ENCODE measurements at places on chromosomes 11 and 22. TPM values are rescaled to one million over a fixed set of nuclear protein-coding genes. Genes with fewer than 3 reads are reported as not detected.
A peak's percentile ranks its signal among the peaks of the same experiment; 100 is the strongest.

Gene NLRP10
- not detected for total RNA-seq

Gene JHY
- total RNA-seq = 11.0 TPM

Gene CECR2
- 14.5 TPM for total RNA-seq

Gene MADD
- total RNA-seq = 48.9 TPM

DNA sequence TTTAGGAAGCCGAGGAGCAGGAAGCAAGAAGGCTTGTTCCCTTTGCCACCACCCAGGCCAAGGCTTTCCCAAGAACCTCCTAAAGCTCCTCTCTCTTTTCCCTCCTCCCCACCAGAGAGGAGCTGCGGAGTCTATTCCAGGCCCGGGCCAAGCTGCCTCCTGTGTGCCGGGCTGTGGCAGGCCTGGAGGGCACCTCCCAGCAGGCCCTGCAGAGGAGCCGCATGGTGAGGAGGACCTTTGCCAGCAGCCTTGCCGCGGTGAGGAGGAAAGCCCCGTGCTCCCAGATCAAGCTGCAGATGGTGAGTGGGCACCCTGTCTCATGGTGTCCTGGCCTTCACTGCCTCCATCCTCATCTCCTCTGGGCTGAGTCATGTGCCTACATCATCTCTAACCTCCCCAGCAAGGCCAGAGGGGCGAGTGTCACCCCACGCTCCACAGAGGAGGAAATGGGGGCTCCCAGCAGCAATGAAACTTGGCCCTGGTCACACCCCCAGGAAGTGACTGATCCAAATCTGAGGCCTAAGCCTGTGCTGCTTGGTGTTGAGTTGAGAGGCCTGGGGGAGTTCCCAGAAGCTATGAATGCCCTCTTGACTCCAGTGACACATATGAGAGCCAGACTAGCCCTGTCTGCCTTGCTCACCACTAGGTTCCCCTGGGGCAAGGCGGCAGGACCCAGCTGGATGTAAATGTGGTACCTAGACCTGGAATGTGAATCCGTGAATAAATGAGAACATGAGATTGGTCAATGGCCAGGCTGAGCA, 104.2 kb downstream of the MYO18B start:
- no peaks in the 10 kb centered on the region for H3K4me1 ChIP-seq
- no peak overlapping the region for H3K4me3 ChIP-seq
- no peaks in the 10 kb centered on the region for H3K36me3 ChIP-seq
- DNase-seq = no peak
- no peaks in the 10 kb centered on the region for H3K27me3 ChIP-seq

- no peaks in the 10 kb centered on the region for H3K36me3 ChIP-seq
- no peaks in the 10 kb centered on the region for H3K27me3 ChIP-seq
- DNase-seq = no peak
- no peak overlapping the region for H3K27ac ChIP-seq
- H3K4me1 ChIP-seq = no peaks in the 10 kb centered on the region
- no peak overlapping the region for H3K4me3 ChIP-seq
Observed at GRCh38 chr11:38547462-38547861, 1949.4 kb upstream of the RAG2 start.

Gene AHNAK
- total RNA-seq = 707 TPM

- no peak overlapping the region for H3K4me3 ChIP-seq
- no peak for DNase-seq
- H3K36me3 ChIP-seq = no peaks in the 10 kb centered on the region
- peaks cover 4% of the 10 kb centered on the region for H3K4me1 ChIP-seq
Observed at GRCh38 chr11:32055861-32056260, 35.0 kb upstream of the RCN1 start.

GRCh38 chr11:69320756-69321741, 27.1 kb downstream of the MYEOV start:
- no peaks in the 10 kb centered on the region for H3K27me3 ChIP-seq
- H3K36me3 ChIP-seq = no peaks in the 10 kb centered on the region
- no peak overlapping the region for H3K27ac ChIP-seq

GRCh38 chr11:62137276-62137861, 13.6 kb downstream of the INCENP start:
- H3K4me1 ChIP-seq = no peaks in the 10 kb centered on the region
- H3K36me3 ChIP-seq = no peaks in the 10 kb centered on the region
- no peak overlapping the region for H3K4me3 ChIP-seq
- H3K27ac ChIP-seq = no peak overlapping the region
- no peak for DNase-seq

Gene CARD16
- 31.6 TPM for total RNA-seq

Gene CRYAB
- total RNA-seq = 12.0 TPM

- no peak overlapping the region for H3K27ac ChIP-seq
- peaks cover 13% of the 10 kb centered on the region for H3K4me1 ChIP-seq
Observed at GRCh38 chr11:132471466-132471865, 1060.8 kb downstream of the OPCML start.

DNA sequence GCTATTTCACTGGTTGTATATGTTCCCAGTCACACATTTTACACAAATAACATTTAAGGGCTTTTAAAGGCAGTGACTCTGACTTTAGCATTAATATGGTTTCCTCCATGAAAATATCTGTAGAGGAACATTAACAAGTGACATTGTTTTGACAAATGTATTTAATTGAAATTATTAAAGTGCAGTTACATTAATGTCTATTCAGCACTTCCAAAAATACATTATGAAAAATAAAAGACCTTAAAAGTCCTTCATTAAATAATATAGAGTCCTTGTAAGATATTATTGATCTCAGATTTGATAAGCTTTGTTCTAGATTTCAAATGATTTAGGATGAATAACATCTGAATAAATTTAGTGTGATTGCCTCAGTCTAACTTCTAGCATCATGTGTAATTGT, 951.9 kb upstream of the CHORDC1 start:
- H3K4me3 ChIP-seq = no peak overlapping the region
- H3K27me3 ChIP-seq = no peaks in the 10 kb centered on the region
- H3K4me1 ChIP-seq = no peaks in the 10 kb centered on the region
- no peaks in the 10 kb centered on the region for H3K36me3 ChIP-seq
- no peak for DNase-seq

DNA sequence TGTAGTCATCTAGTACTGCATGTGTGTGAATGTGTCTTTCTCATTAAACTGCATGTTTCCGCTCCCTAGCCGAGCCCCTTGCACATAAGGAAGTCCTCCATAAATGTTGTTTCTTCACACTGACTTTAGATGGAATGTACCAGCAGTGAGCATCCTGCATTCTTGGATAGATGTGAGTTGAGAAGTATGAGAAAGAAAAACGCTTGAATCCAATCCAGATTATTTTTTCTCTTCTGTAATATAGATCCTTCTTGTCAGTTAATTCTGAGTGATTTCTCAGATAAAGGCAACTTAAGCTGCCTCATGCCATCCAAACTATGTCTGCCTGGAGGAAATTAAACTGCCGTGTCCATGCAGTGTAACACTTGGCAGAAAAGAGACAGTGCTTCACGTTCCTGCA, 268.1 kb upstream of the ISX start:
- no peaks in the 10 kb centered on the region for H3K36me3 ChIP-seq
- H3K27ac ChIP-seq = no peak overlapping the region
- H3K4me1 ChIP-seq = no peaks in the 10 kb centered on the region

- no peaks in the 10 kb centered on the region for H3K36me3 ChIP-seq
- no peak for DNase-seq
- no peak overlapping the region for H3K27ac ChIP-seq
- no peaks in the 10 kb centered on the region for H3K4me1 ChIP-seq
- H3K27me3 ChIP-seq = no peaks in the 10 kb centered on the region
Observed at GRCh38 chr22:30459181-30460052, 12.4 kb downstream of the SEC14L3 start.

Gene POLD3
- total RNA-seq = 21.1 TPM

Gene ROBO4
- total RNA-seq = 51.7 TPM

DNA sequence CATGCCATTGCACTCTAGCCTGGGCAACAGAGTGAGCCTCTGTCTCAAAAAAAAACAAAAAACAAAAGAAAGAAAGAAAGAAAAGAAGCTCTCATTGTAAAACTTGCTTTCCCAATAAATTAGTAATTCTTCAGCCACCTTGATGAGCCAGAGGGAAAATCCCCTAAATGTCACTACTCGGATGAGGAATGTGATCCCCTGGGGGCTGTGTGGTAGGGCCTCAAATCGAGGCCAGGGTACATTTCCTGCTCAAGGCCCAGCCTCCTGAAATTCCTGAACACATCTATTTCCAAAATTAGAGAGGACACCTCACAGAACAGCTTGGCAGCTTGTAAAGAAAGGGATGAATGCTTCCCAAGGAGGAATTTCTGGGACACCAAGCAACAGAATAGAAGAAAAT, 147.1 kb upstream of the SESN3 start:
- H3K4me3 ChIP-seq = no peak overlapping the region
- H3K4me1 ChIP-seq = no peaks in the 10 kb centered on the region
- no peak overlapping the region for H3K27ac ChIP-seq
- no peaks in the 10 kb centered on the region for H3K27me3 ChIP-seq

DNA sequence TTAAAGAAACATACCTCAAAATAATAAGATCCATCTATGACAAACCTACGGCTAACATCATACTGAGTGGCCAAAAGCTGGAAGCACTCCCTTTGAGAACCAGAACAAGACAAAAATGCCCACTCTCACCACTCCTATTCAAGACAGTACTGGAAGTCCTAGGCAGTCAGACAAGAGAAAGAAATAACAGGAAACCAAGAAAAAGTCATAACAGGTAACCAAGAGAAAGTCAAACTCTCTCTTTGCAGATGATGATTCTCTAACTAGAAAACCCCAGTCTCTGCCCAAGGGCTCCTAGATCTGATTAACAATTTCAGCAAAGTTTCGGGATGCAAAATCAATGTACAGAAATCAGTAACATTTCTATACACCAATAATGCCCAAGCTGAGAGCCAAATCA, 35.6 kb downstream of the TMEM123 start:
- no peak overlapping the region for H3K4me3 ChIP-seq
- DNase-seq = no peak
- no peaks in the 10 kb centered on the region for H3K4me1 ChIP-seq
- peaks cover 3% of the 10 kb centered on the region for H3K36me3 ChIP-seq
- H3K27me3 ChIP-seq = no peaks in the 10 kb centered on the region

GRCh38 chr11:80261776-80262175, 820.9 kb upstream of the TENM4 start:
- no peak overlapping the region for H3K27ac ChIP-seq
- no peaks in the 10 kb centered on the region for H3K4me1 ChIP-seq
- no peaks in the 10 kb centered on the region for H3K27me3 ChIP-seq
- H3K4me3 ChIP-seq = no peak overlapping the region
- H3K36me3 ChIP-seq = no peaks in the 10 kb centered on the region
- DNase-seq = no peak

- H3K27me3 ChIP-seq = no peaks in the 10 kb centered on the region
- no peak overlapping the region for H3K27ac ChIP-seq
- no peak overlapping the region for H3K4me3 ChIP-seq
- no peak for DNase-seq
Observed at GRCh38 chr11:130774703-130775102, 141.6 kb downstream of the SNX19 start.

Gene GPHA2
- total RNA-seq = not detected

Gene KRTAP5-2
- not detected for total RNA-seq

DNA sequence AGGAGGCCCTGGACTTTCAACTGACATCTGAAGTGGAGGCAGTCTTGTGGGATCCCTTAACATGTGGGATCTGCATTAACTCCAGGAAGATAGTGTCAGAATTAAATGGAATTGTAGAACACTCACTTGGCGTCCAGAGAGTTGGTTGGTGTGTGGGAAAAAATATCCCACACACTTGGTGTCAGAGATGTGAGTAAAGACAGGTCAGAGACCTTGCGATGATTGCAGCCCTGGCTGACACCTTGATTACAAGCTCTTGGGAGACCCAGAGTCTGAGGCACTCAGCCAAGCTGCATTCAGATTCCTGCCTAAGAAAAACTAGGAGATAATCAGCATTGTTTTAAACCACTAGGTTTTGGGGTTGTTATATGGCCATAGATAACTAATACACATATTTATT, 7.2 kb upstream of the TPCN2 start:
- H3K36me3 ChIP-seq = no peaks in the 10 kb centered on the region
- H3K4me1 ChIP-seq = peaks cover 7% of the 10 kb centered on the region
- no peaks in the 10 kb centered on the region for H3K27me3 ChIP-seq

DNA sequence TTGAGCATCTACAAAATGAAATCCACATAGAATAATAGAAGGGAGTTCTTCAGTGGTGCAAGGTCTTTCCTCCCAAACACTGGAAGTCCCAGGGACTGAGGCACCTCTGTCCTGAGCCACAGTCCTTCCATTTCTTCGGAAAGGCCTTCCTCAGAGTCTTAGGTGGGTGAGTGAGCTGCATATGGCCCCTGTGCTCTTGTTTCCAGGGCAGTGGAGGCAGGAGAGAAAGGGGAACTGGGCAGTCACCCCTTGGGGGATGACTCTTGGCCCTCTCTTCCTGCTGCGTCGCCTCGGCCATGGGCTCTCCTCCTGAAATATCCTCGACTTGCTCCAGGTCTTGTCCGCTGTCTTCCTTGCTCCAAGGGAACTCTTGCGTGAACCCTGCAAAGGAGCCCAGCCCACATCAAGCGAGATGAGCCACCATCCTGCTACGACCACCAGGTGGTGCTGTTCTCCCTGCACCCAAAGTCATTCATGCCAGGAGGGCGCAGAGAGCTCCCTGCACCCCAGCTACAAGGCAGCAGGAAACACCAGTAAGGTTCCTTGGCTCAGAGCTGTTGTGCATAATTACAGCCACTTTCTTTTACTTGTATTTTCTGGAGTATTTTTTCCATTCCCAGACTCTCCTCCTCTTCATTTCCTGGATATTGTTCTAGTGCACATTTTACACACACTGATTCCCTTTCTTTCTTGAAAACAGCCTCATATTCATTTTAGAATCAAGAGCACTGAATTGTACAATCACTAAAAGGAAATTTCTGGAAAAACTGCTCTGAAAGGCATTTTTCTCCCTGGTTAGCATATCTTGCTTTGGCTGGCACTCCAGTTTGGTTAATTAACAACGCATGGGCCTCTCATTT, 397.8 kb downstream of the OPCML start:
- H3K27ac ChIP-seq = no peak overlapping the region
- H3K4me3 ChIP-seq = no peak overlapping the region
- no peaks in the 10 kb centered on the region for H3K36me3 ChIP-seq
- peak; percentile 76 for DNase-seq
- H3K4me1 ChIP-seq = peaks cover 6% of the 10 kb centered on the region

- peaks cover 36% of the 10 kb centered on the region for H3K4me1 ChIP-seq
- DNase-seq = no peak
- H3K4me3 ChIP-seq = no peak overlapping the region
- no peaks in the 10 kb centered on the region for H3K27me3 ChIP-seq
Observed at GRCh38 chr11:125258291-125259032, 93.9 kb downstream of the PKNOX2 start.

GRCh38 chr22:47201996-47202818, 439.8 kb downstream of the TBC1D22A start:
- no peak overlapping the region for H3K4me3 ChIP-seq
- peaks cover 2% of the 10 kb centered on the region for H3K4me1 ChIP-seq
- H3K27me3 ChIP-seq = no peaks in the 10 kb centered on the region
- no peak overlapping the region for H3K27ac ChIP-seq

GRCh38 chr11:119832202-119832935, 103.4 kb upstream of the NECTIN1 start:
- H3K27ac ChIP-seq = no peak overlapping the region
- H3K4me3 ChIP-seq = no peak overlapping the region
- DNase-seq = peak; percentile 64
- no peaks in the 10 kb centered on the region for H3K27me3 ChIP-seq
- no peaks in the 10 kb centered on the region for H3K36me3 ChIP-seq

- H3K4me3 ChIP-seq = no peak overlapping the region
- H3K27me3 ChIP-seq = no peaks in the 10 kb centered on the region
- DNase-seq = no peak
- H3K4me1 ChIP-seq = peaks cover 2% of the 10 kb centered on the region
- H3K36me3 ChIP-seq = no peaks in the 10 kb centered on the region
Observed at GRCh38 chr22:49935561-49935960, 17.1 kb downstream of the CRELD2 start.

All from lung (tissue), 17 donors.